ENCODE measurements at places on chromosomes 3 and 15.

- DNase-seq: no peak
These were observed 61.4 kb upstream of the IMPG2 start for GRCh38 chr3:101381809-101382208.

DNA sequence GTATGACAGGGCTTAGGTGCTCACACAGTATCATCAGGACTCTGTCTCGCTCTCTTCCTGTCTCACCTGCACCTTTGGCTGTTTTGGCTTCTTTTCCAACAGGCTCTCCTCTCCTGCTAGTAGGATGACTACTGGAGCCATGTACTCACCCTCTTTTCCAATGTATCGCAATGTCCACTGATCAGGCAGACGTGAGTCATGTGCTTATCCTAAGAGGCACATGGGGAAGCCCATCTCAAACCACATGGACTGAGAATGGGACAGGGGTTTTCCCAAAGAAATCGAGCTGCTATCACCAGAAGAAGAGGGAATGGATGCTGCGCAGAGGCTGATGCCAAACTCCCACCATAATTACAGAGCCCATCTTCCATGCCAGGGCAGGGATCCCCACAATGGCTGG, 180.6 kb downstream of the IL5RA start:
- no peak for DNase-seq

- no peak for DNase-seq
These were observed 127.6 kb upstream of the GBE1 start for GRCh38 chr3:81888914-81889557.

DNA sequence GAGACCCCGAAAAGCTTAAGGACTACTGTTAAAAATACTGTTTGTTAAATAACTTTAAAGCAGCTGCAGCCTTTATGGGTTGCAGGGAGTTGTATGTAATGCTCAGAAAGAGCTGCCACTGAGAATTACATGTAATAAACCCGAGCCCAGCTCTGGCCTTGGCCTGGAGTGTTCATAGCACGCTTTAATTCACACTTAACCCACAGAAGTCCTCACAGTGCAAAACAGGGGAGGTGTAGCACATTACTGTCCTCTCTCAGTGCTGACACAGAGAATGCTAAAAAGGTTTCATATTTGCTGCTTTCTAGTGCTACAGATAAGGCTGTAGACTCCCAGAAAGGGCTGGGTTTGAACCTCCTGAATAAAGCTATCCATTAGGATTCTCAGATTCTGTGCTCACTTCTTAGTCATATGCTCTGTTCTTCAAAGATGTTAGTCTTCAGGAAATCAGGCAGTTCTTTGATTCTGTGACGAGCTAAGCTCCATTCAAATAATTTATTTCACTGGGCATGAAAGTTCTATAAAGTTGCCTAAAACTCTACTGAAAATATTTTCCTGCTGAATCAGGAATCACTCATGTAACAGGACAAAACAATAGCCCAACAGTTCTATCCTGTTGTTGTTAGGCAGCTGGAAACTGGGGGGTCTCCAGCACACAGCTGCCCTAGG, 108.0 kb downstream of the SENP2 start:
- DNase-seq: no peak

DNA sequence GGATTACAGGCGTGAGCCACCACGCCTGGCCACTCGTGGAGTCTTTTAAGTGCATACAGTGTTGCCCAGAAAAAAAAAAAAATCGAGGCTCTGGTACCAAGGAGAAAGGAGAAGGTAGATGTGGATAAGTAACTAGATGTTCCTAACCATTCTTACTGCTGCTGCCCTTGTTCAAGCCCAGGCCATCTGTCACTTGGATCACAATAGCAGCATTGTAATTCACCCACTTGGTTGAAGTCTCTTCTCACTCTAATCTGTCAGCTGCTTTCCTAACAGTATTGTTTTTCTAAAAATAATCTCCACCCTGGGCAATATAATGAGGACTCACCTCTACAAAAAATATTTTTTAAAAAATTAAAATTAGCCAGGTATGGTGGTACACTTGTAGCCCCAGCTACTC, 58.0 kb upstream of the CRTC3 start:
- no peak for DNase-seq

- no peak for DNase-seq
These were observed 270.9 kb downstream of the FHIT start for GRCh38 chr3:60980342-60980692.

DNA sequence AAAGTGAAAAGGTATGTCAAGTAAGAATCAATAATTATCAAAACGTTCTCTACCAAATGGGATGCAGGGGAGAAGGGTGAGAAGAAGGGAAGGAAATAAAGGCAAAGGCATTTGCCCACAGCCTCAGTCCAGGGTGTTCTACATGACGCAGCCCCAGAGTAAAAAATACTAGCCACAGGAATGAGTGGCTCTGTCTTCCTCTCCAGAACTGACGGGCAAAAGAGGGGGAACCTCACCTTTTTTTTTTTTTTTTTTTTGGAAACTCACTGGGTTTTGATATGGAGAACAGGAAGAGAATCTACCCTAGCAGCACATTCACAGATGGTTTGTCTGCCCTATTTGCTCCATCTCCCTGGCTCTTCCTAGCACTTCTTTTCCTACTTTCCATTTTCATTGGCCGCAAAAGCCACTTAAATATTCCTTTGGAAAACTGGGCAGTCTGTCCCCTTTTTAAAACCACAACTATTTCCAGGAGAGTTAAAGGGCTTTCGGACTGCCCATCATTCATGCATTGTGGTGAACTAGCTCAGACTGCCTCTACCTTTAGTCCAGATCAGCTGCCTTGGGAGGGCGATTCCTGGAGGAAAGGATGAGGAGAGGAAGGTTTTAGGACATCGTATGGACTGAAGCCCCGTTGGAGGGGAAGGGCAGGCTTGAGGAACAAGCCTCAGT, 28.2 kb downstream of the B3GNT5 start:
- DNase-seq: no peak

All from stimulated activated naive CD8-positive, alpha-beta T cell treated with anti-CD3 and anti-CD28 coated beads, Interleukin-15, Interleukin-2, amounts not matched to agents 100 U/mL and 50 U/mL, for 24 hours (primary cell).